ENCODE measurements at places on chromosomes 1 and 21.

- DNase-seq, result no peak
These were observed 295.6 kb downstream of the PTPRC start for GRCh38 chr1:198934426-198934825.

GRCh38 chr1:193366764-193367507 lies 180.5 kb upstream of the B3GALT2 start:
- DNase-seq, result no peak

GRCh38 chr1:76666499-76666898 lies 200.8 kb upstream of the ST6GALNAC5 start:
- no peak for DNase-seq

DNA sequence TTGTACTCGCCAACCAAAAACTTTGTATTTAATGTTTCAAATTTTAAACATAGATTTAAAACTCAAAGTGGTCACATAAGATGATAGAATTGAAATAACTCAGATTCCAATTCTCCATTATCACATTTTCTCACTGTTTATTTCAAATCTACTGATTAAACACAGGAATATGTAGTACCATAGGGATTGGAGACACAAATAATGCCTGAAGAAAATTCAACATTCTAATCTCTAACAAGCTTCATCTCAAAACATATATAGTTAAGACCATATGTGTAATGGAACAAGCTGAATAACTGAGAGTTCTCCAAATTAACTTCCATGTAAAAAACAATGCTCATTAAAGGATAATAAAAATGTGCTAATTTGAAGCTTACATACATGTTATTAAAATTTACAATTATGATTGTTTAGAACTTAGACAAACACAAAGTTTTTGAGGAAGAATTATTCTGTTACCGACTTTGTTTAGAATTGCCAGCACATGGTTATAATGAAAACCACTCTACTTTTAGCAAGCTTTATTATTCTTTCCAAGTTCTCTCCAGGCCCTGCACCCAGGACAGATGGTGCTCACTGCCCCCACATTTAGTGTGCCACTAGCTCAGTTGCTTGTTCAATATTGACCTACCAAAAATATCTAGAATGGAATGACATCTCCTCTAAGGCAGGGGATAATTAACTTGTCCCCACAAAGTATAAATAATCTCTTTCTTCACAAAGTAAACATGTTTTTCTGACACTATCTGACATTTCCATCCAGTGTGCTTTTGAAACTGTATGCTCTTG lies 467.2 kb downstream of the TTLL7 start:
- no peak for DNase-seq

DNA sequence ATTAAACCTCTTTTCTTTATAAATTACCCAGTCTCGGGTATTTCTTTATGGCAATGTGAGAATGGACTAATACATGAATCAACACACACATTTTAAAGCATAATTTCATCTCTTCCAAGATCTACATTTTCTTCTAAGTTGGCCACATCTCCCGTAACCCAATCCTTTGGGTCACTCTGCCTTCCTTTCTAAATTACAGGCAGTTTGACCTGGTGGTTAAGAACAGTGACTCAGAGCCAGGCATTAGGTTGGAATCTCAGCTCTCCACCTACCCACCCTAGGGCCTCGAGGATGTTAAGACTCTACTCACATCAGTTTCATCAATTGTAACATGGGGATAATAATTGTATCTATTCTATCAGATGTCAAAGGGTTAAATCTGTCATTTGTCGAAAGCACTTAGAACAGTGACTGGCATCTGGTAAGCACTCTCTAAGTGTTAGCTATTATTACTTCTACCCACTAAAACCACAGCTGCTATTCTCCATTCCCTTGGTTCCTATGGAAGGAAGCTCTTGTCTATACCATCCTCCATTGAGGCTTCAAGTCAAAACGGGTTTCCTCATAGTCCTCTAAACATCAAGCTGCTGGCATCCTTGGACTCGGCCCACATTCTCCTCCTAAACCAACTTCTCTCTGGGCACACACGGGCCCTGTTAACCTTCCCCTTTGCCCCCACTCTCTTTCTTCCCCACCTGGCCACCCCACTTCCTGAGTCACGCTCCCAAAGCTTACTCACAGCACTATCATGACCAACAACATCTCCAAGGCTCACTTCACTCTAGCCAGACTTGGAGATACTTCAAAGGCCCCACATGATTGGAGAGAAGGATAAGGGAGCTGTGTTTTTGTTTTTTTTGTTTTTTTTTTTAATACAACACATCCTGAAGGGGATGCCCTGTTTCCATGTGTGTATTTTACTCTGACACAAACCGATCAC lies 116.9 kb downstream of the TGFBR3 start:
- DNase-seq, result no peak

GRCh38 chr1:200866521-200866920 lies 6.3 kb upstream of the GPR25 start:
- DNase-seq, result no peak

Measured in bone marrow (tissue), 2 donors.